ENCODE measurements at places on chromosomes 11 and 22. TPM values are rescaled to one million over a fixed set of nuclear protein-coding genes. Genes with fewer than 3 reads are reported as not detected.

DNA sequence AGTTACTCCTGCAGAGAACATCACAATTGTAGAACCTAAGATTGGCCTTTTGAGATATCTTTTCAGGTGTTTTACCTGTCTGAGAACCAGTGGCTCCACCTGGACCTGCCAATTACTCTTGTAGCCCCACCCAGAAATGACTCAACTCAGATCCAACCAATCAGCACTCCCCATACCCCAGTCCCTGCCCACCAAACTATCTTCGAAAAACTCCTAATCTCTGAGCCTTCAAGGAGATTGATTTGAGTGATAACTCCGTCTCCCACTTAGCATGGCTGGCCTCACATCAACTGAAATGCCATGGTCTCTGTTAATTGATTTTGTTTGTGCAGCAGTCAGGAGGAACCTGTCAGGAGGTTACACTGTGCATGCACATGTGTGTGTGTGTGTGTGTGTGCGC is 103.6 kb downstream of the MTNR1B start:
- H3K27me3 ChIP-seq = no peaks in the 10 kb centered on the region
- no peaks in the 10 kb centered on the region for H3K36me3 ChIP-seq
- no peak overlapping the region for H3K27ac ChIP-seq
- no peaks in the 10 kb centered on the region for H3K4me1 ChIP-seq
- DNase-seq = no peak

Gene PGA5
- not detected for total RNA-seq

Gene HTATIP2
- 12.0 TPM for total RNA-seq

- H3K27ac ChIP-seq = no peak overlapping the region
- peaks cover 28% of the 10 kb centered on the region for H3K36me3 ChIP-seq
- no peak for DNase-seq
- no peaks in the 10 kb centered on the region for H3K27me3 ChIP-seq
- H3K4me1 ChIP-seq = no peaks in the 10 kb centered on the region
Measured at GRCh38 chr22:24060375-24060788, 49.3 kb downstream of the CABIN1 start.

GRCh38 chr11:111260811-111261210 is 15.3 kb downstream of the POU2AF2 start:
- no peak overlapping the region for H3K27ac ChIP-seq
- no peaks in the 10 kb centered on the region for H3K36me3 ChIP-seq
- no peaks in the 10 kb centered on the region for H3K27me3 ChIP-seq
- H3K4me1 ChIP-seq = no peaks in the 10 kb centered on the region
- H3K4me3 ChIP-seq = no peak overlapping the region

GRCh38 chr11:82270870-82271269 is 462.8 kb downstream of the FAM181B start:
- no peak for DNase-seq
- no peaks in the 10 kb centered on the region for H3K27me3 ChIP-seq
- H3K4me1 ChIP-seq = no peaks in the 10 kb centered on the region
- no peak overlapping the region for H3K4me3 ChIP-seq

Gene ASPHD2
- 3.0 TPM for total RNA-seq

GRCh38 chr11:3096909-3097530 is 39.8 kb upstream of the CARS1 start:
- DNase-seq = no peak
- no peaks in the 10 kb centered on the region for H3K27me3 ChIP-seq
- no peak overlapping the region for H3K27ac ChIP-seq
- no peak overlapping the region for H3K4me3 ChIP-seq

Gene CHADL
- total RNA-seq = 1.0 TPM

- no peak overlapping the region for H3K4me3 ChIP-seq
- no peak for DNase-seq
- no peak overlapping the region for H3K27ac ChIP-seq
- H3K36me3 ChIP-seq = no peaks in the 10 kb centered on the region
- H3K27me3 ChIP-seq = no peaks in the 10 kb centered on the region
Measured at GRCh38 chr11:31969359-31969702, 121.5 kb upstream of the RCN1 start.

DNA sequence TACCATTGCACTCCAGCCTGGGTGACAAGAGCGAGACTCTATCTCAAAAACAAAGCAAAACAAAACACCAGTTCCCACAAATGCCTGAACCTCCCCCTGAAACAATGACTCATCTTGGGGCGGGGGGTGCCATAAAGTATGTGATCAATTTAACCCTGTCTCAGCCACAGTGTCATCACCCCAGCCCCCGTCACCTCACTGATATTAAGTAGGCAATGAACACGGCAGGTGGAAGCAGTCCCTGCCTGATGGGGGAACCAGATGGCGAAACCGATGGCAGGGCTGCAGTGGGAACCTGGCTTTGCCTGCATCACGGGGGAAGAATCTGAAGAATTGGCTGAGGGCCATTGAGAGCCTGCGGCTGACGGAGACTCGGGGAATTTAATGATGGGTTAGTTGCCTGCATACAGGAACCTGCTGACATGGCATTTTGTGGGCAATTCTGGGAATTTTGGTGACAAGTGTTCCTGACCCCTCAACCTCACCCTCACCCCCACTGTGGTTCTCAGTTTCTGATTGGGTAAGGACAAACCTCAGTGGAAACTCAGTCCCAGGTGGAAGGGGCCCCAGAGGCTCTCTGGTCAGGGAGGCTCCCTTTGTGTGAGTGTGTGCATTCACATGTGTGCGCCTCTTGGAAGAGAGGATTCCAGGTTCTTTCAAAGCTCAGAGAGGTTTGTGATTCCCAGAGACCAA is 39.1 kb upstream of the SHISAL1 start:
- DNase-seq = no peak
- no peak overlapping the region for H3K27ac ChIP-seq
- H3K27me3 ChIP-seq = no peaks in the 10 kb centered on the region
- H3K4me3 ChIP-seq = no peak overlapping the region

DNA sequence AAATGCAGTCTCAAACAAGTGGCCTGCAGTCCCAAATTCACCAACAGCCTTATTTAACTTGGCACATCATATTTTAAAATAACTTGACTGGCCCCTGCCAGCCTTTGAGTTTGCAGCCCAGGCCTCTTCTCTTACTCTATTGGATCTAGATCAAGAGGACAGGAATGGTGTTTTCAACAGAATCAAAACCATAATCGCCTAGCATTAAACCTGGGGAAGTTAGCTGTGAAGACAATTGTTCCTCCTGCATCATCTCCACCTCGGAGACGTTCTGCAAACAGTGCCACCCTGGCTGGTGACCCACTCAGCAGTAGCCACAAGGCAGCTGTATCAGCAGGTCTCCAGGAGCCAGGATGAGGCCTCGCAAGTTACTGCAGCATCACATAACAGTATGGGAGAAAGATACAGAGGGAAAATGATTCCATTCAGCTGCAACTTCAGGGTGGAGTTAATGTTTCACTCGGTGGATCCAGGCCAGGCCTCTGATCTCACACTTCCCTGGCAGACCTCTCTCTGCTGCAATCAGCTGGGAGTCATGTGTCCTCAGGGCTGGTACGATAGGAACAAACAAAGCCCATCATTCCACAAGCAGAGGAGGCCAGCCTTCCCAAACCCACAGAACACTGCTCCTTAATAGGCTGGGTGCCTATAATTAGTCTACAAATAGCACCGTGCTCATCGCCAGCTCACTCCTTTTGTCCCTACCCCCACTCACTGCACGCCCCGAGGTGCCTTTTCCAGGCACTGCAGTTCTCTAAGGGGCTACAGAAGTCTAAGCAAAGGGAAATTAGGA is 18.6 kb upstream of the SCN2B start:
- H3K27me3 ChIP-seq = no peaks in the 10 kb centered on the region
- no peaks in the 10 kb centered on the region for H3K36me3 ChIP-seq
- no peak overlapping the region for H3K27ac ChIP-seq
- no peak overlapping the region for H3K4me3 ChIP-seq
- peaks cover 14% of the 10 kb centered on the region for H3K4me1 ChIP-seq
- DNase-seq = no peak

- H3K27ac ChIP-seq = no peak overlapping the region
- no peaks in the 10 kb centered on the region for H3K4me1 ChIP-seq
- H3K27me3 ChIP-seq = no peaks in the 10 kb centered on the region
- no peaks in the 10 kb centered on the region for H3K36me3 ChIP-seq
- DNase-seq = no peak
- no peak overlapping the region for H3K4me3 ChIP-seq
Measured at GRCh38 chr22:33350491-33350890, 292.3 kb upstream of the SYN3 start.

Gene CXCR5
- total RNA-seq = 2.1 TPM

Gene WBP2NL
- total RNA-seq = 2.3 TPM

- peaks cover 27% of the 10 kb centered on the region for H3K4me1 ChIP-seq
- no peak overlapping the region for H3K27ac ChIP-seq
- no peak for DNase-seq
- H3K4me3 ChIP-seq = no peak overlapping the region
Measured at GRCh38 chr22:42291287-42291686, 20.8 kb upstream of the TCF20 start.

DNA sequence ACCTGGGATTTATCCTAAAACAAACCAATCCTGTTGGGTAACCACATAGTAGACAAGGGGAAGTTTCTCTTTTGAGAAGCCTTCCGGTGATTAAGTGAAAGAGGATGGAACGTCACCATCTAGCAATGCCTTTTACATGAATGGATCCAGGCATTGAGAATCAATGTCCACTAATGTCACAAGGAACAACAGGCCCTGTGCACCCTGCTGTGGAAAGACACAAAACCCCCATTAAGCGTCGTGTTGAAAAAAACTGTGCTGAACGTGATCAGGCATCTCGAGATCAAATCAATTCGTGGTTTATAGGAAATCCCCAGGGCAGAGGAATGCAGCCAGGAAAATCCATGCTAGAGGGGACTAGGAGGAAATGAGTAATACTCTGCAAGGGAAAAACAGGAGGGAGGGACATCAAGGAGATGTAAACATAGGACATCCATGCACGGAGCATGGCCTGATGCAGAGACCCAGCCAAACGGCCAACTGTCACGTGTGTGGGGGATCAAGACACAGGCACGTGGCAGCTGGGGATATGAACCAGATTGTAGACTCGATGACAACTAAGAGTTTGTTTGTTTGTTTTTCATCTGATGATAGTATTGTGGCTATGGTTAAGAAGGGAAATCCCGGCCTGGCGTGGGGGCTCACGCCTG is 38.6 kb upstream of the CARS1 start:
- no peak overlapping the region for H3K4me3 ChIP-seq
- no peak for DNase-seq
- H3K36me3 ChIP-seq = no peaks in the 10 kb centered on the region
- peaks cover 4% of the 10 kb centered on the region for H3K4me1 ChIP-seq
- H3K27ac ChIP-seq = no peak overlapping the region

Gene DEPDC7
- 0.65 TPM for total RNA-seq

GRCh38 chr11:119368121-119369034 is 13.1 kb downstream of the USP2 start:
- no peaks in the 10 kb centered on the region for H3K36me3 ChIP-seq
- H3K27ac ChIP-seq = no peak overlapping the region
- DNase-seq = no peak
- H3K4me1 ChIP-seq = no peaks in the 10 kb centered on the region

DNA sequence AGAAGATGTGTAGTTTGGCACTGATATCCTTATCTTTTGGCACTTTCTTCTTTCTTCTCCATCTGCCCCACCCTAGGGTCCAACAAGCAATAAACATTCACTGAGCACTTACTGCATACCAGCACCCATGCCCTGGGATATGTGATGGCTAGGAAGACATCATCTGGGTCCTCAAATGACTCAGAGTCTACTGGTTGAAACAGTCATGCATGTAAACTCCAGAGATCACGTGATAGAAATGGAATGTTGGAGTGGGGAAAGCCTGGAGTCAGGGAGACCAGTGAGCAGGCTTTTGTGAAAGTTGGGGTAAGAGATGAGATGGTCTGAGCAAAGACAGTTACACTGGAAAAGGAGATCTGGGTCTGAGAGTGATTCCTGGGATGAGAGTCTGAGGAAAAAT is 724.9 kb upstream of the TENM4 start:
- no peaks in the 10 kb centered on the region for H3K27me3 ChIP-seq
- H3K36me3 ChIP-seq = no peaks in the 10 kb centered on the region
- DNase-seq = no peak
- H3K4me1 ChIP-seq = no peaks in the 10 kb centered on the region
- no peak overlapping the region for H3K4me3 ChIP-seq

- no peak overlapping the region for H3K4me3 ChIP-seq
- H3K4me1 ChIP-seq = no peaks in the 10 kb centered on the region
- no peaks in the 10 kb centered on the region for H3K36me3 ChIP-seq
Measured at GRCh38 chr11:57601297-57601696, 3.8 kb downstream of the SERPING1 start.

DNA sequence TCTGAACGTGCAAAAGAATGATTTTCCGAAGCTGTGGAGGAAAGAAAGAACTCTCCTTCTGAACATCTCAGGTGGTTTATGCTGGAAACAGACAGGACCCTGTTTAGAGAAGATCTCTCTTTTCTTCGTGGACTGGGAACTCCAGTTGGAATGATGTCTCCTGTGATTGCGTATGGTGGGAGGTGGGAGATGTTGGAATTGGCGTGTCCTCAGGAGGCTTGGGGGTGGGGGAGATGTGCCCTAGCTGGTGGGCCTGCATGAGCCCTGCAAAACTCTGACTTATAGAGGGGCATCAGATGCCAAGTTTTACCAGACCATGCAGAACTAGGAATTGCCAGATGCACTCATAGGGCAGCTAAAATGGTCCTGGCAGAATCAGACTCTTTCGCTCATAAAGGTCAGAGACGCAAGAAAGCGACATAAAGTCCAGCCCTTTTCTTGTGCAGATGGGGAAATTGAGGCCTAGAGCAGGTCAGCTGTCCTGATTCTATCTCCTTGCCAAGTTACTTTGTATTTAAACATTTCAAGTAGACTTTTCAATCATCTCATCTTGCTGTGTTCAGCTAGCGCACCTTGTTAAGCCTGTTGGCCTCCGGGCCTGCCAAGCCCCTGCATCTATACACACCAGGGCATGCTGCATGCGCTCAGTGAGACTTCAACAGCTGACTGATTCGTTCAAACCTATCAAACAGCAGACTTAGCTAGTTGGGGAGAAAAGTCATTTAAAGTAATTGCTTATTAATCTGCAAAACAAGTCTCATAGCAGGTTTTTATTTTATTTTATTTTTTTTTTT is 34.2 kb upstream of the EHF start:
- H3K4me1 ChIP-seq = peaks cover 4% of the 10 kb centered on the region
- H3K36me3 ChIP-seq = no peaks in the 10 kb centered on the region
- no peak overlapping the region for H3K27ac ChIP-seq
- H3K4me3 ChIP-seq = no peak overlapping the region
- H3K27me3 ChIP-seq = no peaks in the 10 kb centered on the region

DNA sequence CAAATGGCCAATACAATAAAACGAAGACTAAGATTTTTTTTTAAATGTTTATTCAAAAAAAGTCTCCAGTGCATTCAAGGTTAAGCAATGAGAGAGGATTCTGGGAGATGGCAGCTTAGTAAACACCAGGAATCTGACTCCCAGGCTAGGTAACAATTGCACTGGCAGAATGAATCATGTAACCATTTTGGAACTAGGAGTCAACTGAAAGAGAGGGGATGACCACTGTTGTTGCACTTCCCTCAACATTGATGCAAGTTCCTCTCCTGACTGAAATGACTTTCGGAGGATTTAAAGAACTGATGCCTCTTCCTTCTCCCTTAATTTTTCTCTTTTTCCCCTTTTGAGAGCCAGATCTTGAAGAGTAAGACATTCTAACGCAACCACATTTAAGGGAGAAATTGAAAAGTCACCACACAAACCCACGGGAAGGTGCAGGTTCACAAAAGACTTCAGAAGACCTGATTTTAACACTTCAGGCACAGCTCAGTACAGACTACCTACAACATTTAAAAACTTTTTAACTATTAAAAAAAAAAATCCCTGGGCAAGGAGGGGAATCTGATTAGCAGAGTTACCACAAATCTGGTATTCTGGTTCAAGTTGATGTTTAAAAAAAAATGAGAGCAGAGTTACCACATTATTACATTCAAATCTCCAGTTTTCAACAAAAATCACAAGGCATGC is 56.8 kb downstream of the FCHSD2 start:
- no peaks in the 10 kb centered on the region for H3K36me3 ChIP-seq
- H3K27me3 ChIP-seq = no peaks in the 10 kb centered on the region
- H3K4me1 ChIP-seq = no peaks in the 10 kb centered on the region
- H3K4me3 ChIP-seq = no peak overlapping the region

Data from naive thymus-derived CD4-positive, alpha-beta T cell (primary cell).